Muscle of arm (tissue), 14 donors: ENCODE measurements at places on chromosomes 2 and 18.

GRCh38 chr2:135004005-135004746, 43.1 kb downstream of the MAP3K19 start:
- peak; percentile 41 for DNase-seq

- no peak for DNase-seq
Measured at GRCh38 chr2:46874236-46874929, 41.2 kb downstream of the MCFD2 start.

- DNase-seq = no peak
Measured at GRCh38 chr18:36459203-36459602, 161.7 kb downstream of the FHOD3 start.

GRCh38 chr18:35602193-35602820, 20.8 kb downstream of the GALNT1 start:
- no peak for DNase-seq

GRCh38 chr18:57768537-57769326, 34.4 kb downstream of the ATP8B1 start:
- peak; percentile 28 for DNase-seq

DNA sequence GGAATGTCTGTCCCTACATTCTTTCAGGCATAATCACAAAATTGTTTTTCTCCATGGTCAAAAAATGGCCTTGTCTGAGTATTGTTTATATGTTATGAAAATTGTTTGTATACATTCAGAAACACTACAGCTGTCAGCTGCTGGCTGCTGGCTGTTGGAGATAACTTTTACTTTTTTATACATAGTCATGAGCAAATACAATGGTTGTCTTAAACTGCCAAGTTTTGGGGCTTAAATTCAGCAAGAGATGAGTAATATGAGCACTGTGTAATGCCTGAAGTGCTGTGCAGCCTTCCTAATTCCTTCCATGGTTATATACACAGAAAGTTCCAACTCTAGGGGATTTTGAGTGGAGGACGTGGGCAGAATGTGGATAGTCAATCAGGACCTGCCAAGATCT, 168.9 kb upstream of the RMP24 start:
- no peak for DNase-seq

DNA sequence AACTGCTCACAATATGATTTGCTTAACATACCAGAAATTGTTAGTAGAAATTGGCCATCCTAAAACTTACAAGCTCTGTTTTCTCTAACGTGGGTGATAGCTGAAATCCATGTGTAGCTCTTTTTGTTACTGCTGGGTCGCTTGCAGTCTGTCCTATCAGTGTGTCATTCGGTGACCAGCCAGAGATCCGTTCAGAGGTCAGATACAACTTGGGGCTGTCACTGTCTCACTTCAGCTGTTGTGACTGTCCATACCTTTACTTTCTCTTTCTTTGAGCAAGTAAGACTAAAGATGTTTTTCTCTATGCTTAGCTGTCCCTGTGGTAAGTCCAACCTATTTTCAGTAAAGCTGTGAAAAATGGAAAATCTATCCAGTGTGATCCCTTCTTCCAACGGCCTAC, 282.9 kb upstream of the KCNH7 start:
- DNase-seq = no peak

GRCh38 chr18:58666176-58666575, 5.1 kb upstream of the MALT1 start:
- DNase-seq = no peak

DNA sequence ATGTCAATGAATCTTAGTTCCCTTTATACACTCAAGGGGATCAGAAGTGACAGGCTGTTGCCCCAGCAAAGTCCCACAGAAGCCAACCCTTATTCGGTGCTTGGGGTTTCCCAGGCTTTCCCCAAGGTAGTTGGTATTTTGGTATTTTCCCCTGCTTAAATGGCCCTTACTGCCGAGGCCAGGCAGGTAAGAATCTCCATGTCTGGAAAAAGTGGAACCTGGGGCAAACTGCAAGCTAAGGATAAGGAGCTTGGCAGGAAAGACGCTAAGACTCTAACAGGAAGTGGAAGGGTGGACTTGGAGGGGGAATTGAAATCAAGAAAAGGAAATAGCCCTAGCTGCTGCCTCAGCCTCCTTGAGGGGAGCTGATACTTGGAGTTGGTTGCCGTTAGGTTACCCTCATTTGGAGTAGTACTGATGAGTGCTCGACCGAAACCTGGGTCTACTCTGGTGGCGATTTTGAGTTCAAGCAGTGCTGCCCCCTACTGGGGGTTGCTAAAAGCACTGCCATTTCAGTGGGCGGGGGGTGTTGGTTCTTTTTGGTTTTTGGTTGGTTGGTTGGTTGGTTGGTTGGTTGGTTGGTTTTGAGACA, 3.3 kb upstream of the GPBAR1 start:
- no peak for DNase-seq

DNA sequence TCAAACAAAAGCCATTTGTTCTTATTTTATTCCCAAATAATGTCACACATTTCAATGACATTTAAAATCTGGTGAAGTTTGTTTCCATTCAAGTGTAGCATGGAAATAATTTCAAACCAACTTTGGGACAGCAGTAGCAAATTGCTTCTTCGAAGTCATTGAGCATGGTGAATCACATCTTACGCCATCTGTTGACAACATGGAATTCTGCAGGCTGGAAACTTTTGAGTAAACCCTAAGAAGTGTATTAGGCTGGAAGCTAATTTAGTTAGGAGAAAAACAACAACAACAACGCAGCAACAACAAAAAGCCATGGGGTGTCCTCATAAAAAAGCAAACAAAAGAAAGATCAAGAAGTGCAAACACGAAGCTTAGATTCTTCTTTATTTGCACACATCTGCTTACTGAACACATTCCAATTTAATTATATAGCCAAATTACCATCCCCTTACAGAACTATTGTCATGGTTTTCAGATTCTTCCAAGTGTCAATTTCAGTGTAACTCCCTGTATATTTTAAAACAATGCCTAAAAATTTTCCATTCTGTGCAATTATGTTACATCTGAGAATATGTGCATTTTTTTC, 659.0 kb upstream of the CDH7 start:
- DNase-seq = peak; percentile 11

DNA sequence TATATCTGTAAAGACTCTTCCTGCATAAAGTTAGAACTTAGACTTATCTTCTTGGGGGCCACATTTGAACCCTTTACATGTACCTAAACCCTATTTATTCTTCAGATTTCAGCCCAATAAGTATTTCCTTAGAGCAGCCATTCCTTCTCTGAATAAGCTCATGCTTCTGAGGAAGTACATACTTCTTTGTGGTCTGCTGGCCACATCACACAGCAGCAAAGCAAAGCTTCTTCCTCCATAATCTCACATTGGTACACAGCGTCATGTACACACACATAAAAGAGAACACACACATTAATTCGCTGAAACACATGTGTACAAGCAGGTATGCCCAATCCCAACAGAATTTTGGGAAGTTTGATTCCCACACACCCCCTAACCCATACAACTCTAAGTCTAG, 331.0 kb downstream of the CDH2 start:
- no peak for DNase-seq

DNA sequence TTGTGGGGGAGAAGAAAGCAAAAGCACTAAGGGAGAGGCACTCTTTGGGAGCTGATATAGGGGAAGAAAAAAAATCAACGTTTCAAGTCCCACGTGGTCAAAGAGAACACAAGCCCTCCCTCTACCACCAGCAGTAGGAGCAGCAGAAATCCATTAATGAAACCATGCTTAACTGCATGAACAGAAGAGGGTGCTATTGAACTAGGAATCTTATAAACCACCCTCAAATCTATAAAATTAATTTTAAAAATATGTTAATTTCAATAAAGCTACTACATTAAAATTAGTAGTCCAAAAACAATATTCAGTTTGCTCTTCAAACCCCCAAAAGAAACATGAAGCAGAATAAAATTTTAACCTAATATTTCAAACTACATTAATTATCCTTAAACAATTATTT, 147.8 kb downstream of the TMEM18 start:
- no peak for DNase-seq

DNA sequence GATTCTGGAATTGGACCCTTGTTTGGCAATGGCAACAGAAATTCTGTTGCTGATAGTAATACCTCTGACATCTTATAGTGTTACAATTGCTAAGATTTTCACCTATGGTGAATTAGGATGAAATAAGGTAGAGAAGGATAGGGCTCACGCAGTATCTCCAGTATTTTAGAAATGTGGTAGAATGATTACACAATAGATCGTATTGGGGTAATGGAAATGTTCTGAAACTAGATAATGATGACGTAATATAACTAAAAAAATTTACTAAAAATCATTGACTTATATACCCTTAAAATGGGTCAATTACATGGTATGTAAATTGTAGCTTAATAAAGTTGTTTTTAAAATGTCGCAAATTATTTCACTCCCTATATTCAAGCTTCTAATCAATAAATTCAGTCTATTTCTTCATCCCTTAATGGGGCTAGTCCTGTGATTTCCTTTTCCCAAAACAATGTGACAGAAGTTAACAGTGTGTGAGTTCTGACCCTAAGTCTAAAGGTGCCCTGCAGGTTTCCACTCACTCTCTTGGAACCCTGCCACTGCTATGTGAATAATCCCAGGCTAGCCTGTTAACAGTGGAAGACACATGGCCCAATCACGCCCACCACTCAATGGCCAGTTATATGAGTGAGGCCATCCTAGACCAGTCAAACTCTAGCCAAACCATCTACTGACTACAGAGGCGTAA, 31.2 kb downstream of the USP37 start:
- no peak for DNase-seq

- peak; percentile 35 for DNase-seq
Measured at GRCh38 chr18:40159141-40160017, 1795.7 kb upstream of the PIK3C3 start.

DNA sequence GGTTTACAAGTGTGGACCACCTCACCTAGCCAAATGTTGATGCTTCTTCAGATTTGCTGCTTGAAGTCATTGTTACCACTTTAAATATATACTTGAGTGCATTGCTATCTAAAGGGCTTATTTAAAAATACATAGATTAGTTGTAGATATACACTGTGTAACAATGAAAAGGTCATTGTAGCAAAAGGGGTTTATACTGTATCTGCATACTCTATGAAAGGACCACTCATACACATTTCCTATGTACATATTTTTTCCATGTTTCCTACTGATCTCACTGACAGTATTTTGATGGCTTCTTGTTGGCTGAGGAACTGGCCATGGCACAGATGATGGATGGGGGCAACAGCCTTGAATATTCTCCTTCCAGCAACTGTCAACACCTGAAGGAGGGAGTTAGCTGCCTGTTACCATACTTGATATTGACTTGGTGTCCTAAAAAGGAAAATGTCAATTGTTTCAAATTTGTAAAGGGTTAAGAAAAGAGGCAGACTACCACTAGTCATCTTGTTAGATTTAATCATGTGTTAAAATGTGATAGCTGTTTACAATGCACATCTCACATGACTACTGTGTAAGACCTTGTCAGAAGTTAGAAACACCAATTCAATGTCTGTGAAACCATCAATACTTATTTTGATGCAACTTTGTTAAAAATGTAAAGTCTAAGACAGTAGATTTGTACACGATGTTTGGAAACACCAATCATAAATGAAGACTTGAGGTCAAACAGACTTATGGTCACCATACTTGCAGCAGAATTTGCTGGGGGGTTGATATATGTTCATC, 33.5 kb downstream of the RAB10 start:
- no peak for DNase-seq

DNA sequence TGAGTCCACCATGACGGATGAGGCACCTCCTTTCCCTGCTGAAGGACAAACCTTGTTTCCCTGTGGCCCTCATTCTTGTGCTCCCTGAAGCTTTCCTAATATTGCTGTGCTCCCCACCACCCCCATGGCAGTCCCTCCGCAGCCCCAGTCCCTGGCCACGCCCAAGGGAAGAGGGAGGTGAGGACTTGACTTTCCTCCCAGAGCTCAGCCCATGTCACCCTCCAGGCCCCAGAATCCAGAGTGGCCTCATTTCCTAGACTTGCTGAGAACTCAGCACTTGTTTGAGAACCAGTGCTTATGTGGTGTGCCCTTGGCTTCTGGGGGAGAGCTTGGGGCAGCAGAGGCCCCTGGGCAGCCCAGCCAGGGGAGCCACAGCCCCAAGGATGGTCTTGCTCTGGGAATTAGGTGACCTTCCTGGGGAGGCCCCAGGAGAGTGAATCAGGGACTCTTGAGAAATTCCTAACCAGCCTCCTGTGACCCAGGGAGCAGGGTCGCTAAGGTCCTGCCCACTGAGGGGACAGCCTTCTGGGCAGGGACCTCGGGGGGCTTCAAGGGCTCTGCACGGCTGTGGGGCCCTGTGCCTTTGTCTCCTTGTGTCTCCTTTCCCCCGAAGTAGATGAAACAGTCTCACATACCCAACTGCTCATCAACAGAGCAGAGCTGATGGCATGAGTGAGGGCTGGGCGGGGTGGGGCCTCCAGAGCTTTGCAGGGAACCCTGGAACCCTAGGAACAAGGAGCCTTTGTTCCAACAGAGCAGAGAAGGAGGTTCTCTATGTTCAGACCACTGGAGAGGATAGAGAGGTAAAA, 27.9 kb downstream of the PSD4 start:
- no peak for DNase-seq

DNA sequence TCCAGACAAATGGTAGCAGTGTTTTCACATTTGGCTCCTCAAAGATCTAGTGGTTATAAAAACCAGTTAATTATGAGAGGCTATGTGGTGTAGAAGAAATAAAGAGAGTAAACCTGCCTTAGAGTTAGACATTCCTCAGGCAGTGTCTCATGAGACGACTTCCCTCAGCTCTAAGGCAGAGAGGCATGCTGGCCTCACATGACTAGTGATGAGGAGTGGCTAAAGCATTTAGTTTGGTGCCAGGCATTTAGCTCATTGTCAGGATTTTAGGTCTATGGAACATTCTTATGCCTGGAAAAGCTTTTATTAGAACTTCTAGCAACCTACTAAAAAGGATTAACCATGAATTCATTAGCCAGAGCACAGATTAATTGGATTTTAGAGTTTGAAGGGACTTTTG, 90.3 kb downstream of the RPRM start:
- no peak for DNase-seq

DNA sequence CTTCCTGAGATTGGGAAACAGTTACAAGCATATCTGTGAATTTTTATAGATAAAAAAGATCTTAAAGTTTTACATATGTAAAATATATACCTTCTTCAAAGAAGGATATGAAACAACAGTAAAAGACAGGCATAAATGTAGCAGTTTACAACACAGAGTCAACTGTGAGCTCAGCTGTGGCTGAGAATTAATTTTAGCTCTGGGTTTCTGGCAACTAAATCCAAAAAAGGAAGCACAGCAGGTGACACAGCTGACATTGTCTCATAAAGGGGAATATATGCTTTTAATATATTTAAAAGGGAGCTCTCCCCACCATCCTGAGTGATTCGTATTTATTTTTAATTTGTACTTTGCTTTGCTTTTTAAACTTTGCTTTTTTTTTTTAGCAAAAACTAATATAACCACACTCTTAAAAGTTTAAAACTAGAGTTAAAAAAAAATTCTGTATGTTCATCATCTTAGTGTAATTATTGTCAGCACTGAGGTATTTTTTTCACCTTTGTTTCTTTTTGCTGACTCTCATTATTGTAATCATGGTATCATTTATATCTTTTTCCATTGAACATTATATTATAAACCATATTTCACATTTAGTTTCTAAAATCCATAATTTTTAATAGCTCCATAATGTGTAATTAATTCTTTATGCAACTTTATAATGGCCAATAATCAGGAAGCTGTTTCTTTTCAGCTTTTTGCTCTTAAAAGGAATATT, 6.7 kb downstream of the TUBB6 start:
- no peak for DNase-seq

GRCh38 chr2:67613227-67613626, 216.1 kb downstream of the ETAA1 start:
- no peak for DNase-seq
